NCI-H69 (cell line): ENCODE measurements at places on chromosomes 1 and 21.

- DNase-seq = no peak
Measured at GRCh38 chr1:77541162-77541545, 141.3 kb downstream of the ZZZ3 start.

GRCh38 chr1:71350805-71351204 lies 270.0 kb upstream of the ZRANB2 start:
- DNase-seq = no peak

DNA sequence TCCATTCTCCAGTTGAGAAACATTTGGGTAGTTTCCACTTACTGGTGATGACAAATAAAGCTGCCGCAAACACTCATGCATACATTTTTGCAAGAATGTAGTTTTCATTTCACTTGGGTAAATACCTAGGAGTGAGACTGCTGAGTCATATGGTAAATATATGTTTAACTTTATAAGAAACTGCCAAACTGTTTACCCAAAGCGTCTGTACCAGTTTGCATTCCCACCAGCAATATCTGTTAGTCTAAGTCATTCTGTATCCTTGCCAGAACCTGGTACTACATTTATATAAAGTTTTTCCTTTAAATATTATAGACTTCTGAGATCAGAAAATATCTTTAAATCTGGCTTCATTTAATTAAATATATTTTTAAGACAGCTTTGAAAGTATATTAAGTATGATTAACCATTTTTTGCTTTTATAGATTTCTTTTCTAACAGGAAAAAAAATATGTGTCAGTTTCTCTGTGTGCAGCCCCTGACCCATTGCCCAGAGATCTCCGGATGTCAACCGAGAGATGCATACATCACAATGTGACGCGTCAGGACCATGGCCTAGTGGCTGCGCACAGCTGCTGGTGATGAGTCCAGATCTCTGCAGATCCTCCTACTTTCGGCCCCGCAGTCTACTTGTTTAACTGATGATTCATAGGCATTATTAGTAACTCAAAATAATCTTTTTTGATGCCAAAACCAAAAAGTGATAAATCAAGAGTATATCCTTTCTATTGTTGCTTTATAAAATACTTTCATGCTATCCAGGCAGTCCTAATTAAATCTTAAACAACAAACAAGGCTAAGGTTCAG lies 227.1 kb upstream of the MAP1LC3C start:
- no peak for DNase-seq

DNA sequence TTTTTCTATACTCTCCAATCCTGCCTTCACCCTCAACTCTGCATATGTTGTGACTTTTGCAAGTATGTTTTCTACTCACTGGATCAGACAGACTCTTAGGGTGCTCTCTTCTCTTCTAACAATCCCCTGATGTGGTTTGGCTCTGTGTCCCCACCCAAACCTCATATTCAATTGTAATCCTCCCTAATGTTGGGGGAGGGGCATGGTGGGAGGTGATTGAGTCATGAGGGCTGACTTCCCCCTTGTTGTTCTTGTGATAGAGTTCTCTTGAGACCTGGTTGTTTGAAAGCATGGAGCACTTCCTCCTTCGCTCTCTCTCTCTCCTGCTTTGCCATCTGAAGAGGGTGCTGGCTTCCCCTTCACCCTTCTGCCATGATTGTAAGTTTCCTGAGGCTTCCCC lies 148.9 kb upstream of the IGSF21 start:
- no peak for DNase-seq
